ENCODE measurements at places on chromosomes 6 and 20. TPM values are rescaled to one million over a fixed set of nuclear protein-coding genes. Genes with fewer than 3 reads are reported as not detected.

The GGTLC1 gene
- total RNA-seq = not detected

DNA sequence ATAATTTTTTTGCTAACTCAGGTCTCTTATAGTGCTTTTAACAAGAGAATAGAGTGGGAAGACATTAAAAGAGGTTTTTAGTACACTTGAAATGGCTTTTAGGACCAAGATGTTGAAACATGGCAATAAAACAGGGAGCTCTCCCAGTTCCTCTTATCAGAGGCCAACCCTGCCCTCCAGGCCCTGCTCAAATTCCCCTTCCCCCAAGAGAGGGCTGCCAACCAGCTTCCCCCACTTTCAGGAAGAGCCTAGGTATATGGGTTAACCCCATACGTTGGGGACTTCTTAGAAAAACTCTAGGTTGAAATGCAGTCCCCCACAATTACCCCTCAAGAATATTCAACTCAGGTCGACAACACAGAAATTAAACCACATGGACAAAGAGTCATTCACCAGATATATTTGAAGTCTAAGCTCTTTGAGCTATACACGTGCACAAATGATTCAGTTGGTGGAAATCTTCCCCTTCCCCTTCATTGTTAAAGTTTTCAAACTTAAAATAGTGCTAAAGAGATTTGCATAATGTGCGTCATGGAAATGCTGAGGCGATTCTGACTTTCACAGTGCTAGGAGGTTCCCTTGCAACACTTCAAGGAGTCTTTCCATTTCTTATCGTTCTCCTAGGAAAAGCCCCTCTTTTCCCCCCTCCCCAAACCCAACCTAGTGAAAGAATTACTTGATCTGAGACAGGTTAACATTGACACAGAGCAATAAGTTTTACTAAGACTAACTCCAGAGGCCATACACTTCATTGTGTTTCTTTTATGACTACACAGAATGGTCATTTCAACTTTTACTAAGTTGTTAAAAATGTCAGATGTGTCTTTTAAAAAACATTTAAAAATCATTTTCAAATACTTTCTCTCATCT lies 49.8 kb upstream of the ENPP5 start:
- no peak for DNase-seq
- no peaks in the 10 kb centered on the region for H3K27me3 ChIP-seq
- H3K36me3 ChIP-seq = no peaks in the 10 kb centered on the region

The C6orf120 gene
- total RNA-seq = 35.8 TPM

- H3K36me3 ChIP-seq = no peaks in the 10 kb centered on the region
- no peak overlapping the region for H3K4me3 ChIP-seq
- H3K4me1 ChIP-seq = peaks cover 2% of the 10 kb centered on the region
- no peak for DNase-seq
- H3K27me3 ChIP-seq = peaks cover 4% of the 10 kb centered on the region
Observed at GRCh38 chr6:168189200-168190013, 110.4 kb upstream of the FRMD1 start.

GRCh38 chr6:90136176-90136575 lies 160.5 kb downstream of the BACH2 start:
- peak overlapping the region; percentile 48 for H3K27ac ChIP-seq
- H3K36me3 ChIP-seq = no peaks in the 10 kb centered on the region
- no peak for DNase-seq
